H4 (cell line): ENCODE measurements at places on chromosomes 16 and 17. TPM values are rescaled to one million over a fixed set of nuclear protein-coding genes. Genes with fewer than 3 reads are reported as not detected.
A peak's percentile ranks its signal among the peaks of the same experiment; 100 is the strongest.

GRCh38 chr17:76353004-76353598 is 615 bp downstream of the PRPSAP1 start:
- DNase-seq = no peak

- peak; percentile 75 for DNase-seq
Observed at GRCh38 chr17:6507535-6507934, 48.8 kb downstream of the PITPNM3 start.

DNA sequence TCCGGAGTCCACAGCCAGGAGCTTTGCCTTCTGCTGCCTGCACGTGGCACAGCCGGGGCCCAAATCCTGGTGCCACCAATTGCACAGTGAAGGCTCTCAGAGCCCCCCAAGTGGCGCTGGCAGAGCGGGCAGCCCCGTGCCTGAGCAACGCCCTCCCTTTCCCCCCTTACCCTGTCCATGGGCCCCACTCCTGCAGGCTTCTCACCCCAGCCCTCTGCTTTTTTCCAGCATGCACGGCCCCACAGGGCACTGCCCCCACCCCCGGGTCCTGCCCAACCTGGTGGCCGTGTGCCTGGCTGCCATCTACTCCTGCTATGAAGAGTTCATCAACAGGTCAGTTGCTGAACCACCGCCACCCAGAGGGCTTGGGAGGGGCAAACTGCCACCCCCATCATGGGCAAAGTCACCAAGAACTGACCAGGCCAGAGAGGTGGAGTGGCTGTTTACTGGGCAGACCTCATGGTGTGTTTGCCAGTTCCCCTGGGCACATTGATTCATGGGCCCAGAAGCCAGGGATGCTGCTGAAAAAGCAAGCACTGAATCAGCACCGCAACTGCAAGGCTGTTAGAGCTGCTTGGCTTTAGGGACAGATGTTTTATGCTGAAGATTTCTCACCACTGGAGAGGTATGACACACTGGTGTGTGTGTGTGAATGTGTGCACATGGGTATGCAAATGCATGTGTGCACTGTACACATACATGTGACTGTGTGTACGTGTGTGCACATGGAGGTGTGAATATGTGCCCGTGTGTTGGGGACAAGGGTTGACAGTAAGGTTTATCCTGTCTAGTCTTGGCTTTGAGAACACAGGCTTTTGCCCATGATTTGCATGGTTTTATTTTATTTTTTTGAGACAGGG is 107.1 kb upstream of the PLCG2 start:
- no peak for DNase-seq

GRCh38 chr17:78223061-78223460 is 8.4 kb upstream of the TMEM235 start:
- DNase-seq = no peak

DNA sequence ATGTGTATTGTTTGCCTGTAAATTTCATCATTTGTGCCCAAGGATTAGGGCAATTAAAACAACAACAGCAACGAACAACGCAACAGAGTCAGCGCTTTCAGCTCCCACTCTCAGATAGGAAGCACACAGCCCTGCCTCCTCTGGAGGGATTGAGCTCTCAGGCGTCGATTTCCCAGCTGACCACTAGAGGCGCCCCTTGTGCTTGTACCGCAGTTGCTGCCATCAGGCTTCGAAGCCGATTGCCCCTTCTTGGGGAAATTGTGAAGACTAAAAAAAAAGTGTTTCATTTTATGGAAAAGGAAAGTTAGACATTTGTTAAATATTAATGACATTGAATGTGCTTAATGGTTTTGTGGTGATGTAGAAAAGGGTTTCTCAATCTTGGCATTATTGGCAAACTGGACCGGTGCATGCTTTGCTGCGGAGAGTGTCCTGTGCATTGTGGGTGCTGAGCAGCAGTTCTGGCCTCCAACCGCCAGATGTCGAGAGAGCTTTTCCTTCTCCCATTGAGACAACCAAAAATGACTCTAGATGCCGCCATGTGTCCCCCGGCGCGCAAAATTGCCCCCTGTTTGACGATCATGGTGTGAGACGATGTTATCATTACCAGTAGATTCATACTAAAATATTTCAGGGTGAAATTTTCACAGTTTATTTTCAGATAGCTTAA is 650.4 kb upstream of the RBFOX1 start:
- peak; percentile 58 for DNase-seq

DNA sequence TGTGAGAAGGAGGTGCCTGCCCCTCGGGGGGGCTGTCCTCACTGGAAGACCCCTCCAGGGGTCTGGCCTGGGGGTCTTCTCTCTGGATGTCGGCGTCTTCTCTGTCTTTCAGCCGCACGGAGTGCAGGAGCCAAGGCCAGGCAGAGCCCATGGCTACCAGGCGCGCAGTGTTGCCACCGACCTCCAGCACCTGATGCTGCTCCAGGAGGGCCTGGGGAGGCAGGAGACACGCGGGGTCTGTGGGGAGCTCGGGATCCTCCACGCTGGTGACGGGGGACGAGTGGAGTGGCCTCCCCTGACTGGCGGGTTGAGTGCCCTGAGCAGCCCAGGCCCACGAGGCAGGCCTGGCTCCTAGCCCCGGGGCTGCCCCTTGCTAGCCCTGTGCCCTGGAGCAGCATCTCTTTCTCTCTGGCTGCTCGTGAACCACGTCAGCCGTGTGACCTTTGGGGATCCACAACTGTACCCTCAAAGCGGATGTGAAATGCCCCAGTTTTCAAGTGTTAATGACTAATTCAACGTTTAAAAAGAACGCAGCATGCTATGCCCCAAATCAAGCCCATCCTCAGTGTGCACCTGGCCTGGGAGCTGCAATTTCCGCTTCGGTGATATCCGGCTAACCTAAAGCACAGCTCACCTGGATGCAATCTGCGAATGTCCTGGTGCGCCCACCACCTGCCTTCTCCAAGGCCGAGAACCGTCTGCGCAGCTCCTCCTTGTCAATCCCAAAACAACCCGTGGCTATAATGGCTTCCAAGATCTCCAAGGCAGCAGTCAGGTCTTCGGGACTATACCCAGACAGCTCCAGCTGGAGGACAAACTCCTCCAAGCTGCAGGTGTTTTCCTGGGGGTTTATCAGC is 62.9 kb downstream of the IL21R start:
- DNase-seq = no peak

MYH10 gene
- total RNA-seq = 20.2 and 21.1 TPM in 2 replicates

DNA sequence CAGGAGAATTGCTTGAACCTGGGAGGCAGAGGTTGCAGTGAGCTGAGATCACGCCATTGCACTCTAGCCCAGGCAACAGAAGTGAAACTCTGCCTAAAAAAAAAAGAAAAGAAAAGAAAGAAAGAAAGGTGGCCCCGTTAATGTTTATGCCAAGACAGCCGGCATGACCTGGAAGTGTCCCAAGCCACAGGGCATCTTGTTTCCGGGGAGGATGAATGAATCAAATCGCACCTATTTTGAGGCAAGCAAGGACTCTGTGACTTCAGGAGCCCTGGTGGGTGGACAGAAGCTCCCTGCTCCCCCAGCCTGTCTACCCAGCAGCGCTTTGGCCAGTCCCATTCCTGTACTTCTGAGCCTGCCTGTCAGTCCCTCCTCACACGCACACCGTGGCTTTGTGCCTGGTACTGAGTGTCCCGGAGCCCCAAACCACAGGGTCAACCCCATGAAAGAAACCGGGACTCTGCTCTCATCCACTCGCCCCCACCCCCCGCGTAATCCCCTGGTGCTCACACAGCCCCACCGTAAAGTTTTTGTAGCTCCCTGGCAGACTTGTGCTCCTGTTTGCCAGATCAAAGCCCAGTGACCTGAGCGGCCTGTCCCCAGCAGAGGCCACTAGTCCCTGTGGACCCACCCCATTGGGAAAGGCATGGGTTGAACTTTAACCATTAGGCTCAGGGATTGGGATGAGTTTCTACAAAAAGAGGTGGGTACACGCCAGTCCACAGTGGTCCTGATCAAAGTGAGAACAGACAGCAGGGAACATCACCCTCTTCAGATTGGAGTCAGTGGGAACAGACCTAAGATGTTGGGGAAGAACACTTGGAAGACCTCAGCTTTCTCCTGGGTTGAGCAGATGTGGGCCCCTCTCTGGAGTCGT is 19.3 kb downstream of the CD2BP2 start:
- DNase-seq = peak; percentile 50

DHX58 gene
- 7.5 and 7.7 TPM in 2 replicates for total RNA-seq

DNA sequence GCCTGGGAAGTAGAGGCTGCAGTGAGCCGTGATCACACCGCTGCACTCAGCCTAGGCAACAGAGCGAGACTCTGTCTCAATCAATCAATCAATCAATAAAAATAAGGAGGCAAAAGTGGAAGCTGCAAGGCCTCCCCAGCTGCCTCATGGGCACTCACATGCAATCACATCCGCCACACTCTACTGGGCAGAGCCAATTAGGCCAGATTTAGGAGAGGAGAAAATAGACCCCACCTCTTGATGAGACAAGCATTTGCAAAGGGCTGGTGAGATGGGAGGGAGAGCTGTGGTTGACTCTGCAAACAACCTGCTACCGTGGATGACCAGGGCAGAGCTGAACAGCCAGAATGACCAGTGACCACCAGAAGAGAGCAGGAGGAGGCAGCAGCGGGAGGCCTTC is 14.7 kb upstream of the GSG1L start:
- no peak for DNase-seq

DNA sequence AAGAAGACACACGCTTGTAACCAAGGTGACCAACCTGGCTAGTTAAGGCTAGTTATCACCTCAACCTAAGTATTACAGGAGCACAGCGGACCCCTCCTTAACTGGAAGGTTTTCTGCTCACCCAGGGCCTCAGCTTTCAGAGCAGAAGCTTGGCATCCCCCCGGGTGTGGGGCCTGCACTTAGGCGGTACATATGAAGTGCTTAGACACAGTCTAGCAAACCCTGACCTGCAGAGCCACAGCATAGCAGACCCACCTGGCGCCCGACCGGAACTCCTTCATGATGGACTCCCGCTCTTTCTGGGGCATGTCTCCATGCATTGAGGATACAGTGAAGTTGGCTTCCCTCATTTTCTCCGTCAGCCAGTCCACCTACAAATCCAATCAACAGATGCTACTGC is 9.8 kb downstream of the EIF4A3 start:
- DNase-seq = no peak

AHSP gene
- total RNA-seq = not detected in 2 replicates

DNA sequence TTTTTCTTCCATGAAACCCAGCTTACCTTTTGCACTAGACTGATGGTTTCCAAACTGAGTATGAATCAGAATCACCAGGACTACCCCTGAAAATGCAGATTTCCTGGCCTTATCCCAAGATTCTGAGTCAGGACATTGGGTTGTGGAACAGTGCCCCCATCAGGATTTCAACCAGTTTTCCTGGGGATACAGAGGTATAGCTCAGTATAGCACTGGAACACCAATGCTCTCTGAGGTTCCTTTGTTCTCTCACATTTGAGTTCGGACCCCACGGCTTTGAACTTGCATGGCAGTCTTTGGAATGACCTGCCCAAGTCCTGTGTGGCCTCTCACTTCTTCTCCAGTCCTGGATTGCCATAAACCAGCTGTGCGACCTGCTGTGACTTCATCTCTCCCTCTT is 12.8 kb upstream of the CCL8 start:
- DNase-seq = peak; percentile 49

MPP2 gene
- total RNA-seq = 1.2 and 1.8 TPM in 2 replicates

DNA sequence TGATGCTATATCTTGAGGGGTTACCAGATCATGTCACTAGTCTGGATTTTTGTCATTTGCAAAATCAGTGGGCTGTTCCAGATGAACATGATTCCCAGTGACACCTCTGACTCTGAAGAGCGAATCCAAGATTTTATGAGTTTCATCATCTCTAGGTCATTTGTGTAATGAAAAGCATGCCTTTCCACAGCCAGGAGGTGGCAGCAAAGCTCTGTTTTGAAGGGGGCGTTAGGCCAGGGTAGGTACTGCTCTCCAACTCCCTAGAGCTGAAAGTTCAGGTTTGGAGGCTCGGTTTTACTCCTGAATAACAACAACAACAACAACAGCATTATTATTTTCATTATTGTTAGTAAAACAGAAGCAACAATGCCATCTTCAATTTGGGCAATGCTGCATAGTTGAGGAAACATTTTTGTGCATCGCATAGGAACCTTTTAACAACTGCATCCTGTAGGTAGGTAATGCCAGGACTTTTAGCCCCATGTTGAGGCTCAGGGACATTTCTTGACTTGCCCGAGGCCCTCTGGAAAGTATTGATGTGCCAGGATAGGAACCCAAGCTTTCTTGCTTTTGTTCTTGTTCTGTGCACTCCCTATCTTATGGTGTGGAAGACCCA is 77.0 kb downstream of the MYH13 start:
- peak; percentile 54 for DNase-seq

GRCh38 chr17:35809855-35810461 is 674 bp downstream of the TAF15 start:
- no peak for DNase-seq

DNA sequence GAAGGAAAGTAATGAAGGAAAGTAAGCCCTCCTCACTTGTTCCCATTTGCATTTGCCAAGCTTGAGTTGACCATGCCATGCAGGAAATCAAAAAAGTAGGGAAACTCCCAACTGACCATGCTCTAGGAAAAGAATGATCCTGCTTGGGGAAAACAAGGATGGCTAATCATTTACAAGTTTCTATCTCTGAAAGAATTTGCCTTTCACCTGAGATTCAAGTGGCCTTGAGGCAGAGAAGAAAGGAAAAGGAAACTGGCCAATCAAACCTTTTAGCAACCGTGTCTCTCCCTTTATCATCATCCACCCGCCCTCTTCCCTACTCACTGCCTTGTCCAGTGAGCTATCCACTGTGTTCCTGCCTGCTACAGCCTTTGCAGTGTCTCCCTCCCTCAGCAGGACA is 757.2 kb upstream of the SOX9 start:
- DNase-seq = no peak

DNA sequence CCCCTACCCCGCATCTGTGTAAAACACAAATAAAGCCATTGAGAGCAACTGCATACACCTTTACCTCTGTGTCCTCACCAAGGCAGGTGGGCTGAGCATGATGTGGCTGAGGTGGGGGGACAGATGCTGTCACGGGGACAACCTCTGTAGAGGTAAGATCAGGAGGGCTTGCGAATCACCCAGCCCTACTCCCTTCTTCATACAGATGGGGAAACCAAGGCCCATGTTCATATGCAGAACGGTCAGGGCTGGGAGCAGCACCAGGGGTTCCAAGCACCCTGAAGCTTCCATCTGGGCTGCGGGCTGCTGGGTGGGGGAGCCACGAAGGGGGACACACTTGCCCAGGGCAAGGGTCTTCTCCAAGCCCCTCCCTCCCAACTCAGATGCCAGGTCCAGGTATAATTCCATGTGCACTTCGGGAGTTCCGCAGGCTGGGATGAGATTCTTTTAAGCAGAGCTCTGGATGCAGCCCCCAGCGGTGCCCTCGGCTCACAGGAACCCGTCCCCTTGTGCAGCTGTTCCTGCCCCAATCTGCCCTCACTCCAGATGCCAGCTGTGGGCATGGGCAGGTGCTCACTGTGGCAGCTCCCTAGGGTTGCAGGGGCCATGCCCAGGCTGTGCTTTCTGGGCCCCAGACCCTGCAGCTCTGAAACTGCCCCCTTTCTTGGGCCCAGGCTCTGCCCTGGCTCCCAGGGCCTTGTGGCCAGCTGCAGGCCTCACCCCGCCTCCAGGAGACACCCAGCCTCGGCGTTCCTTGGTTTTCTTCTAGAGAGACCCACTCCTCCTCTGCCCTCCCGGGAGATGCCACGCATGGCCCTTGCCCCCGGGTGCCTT is 9.6 kb downstream of the CTRB1 start:
- DNase-seq = no peak
